ENCODE measurements at places on chromosomes 11 and 22. TPM values are rescaled to one million over a fixed set of nuclear protein-coding genes. Genes with fewer than 3 reads are reported as not detected.

GRCh38 chr11:3000032-3000961, 8.2 kb upstream of the NAP1L4 start:
- DNase-seq, result no peak

DNA sequence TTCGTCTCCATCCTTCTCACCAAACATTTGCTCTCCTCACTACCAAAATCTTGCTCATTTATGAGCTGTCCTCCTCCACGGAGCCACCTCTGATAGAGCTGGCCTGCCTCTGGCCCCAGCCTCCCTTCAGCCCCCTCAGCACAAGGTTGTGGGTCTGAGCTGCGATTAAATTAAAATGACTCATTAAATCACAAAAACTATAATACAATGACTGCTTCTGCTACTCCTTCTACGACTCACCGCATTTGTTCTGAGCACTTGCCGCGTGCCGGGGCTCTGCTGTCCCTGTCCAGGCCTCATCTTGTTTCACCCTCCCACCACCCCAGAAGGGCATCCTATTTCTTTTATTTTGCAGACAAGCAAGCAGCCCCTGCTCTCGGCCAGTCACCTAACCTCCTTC, 49.2 kb upstream of the TIMP3 start:
- no peak for DNase-seq

Gene FAM227A
- 1.4 TPM for total RNA-seq

GRCh38 chr11:28505232-28505631, 397.0 kb downstream of the METTL15 start:
- DNase-seq, result no peak

Gene MACROD1
- 20.0 TPM for total RNA-seq

DNA sequence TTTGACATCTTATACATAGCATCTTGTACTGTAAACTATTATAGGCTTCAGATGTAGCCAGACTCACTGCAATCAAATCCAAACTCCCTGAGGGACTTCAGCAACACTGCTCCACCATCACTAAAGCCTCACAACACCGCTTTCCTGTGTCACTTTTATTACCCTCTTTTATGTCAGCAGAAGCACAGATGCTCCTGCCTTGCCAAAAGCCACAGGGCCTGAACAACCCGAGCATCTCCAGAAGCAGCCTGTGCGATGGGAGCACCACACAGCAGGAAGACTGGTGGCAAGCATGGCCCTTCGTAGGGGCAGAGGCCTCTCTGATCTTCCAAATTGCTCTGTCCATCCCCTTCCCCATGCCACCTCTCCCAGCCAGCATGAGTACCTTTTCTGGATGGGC, 22.9 kb downstream of the TMEM123 start:
- DNase-seq, result no peak

- no peak for DNase-seq
Measured at GRCh38 chr22:27972732-27973698, 54.0 kb upstream of the PITPNB start.

DNA sequence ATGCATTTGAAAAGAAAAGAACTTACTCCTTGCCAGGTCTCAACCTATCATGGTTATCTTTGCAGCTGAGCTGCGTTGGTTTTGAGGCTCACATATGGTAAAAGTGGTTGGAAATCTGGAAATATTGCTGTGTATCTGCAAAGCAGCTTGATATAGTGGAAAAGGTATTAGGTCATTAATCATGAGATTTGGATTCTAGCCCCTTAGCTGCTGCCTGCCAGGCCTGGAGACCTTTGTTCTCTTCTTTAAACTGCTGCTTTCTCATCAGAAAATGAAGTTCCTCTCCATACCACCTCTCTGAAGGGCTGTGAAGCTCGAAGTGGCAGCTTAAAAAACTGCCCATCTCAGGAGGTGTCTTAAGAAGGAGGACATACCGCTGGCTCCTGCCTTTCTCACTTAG, 5.7 kb downstream of the PPARA start:
- peak; percentile 15 for DNase-seq

- DNase-seq, result peak; percentile 67
Measured at GRCh38 chr11:110355011-110355744, 58.8 kb upstream of the RDX start.

All from adrenal gland (tissue), 19 donors.